Urothelium cell line (cell line): ENCODE measurements at places on chromosomes 6 and 20.

DNA sequence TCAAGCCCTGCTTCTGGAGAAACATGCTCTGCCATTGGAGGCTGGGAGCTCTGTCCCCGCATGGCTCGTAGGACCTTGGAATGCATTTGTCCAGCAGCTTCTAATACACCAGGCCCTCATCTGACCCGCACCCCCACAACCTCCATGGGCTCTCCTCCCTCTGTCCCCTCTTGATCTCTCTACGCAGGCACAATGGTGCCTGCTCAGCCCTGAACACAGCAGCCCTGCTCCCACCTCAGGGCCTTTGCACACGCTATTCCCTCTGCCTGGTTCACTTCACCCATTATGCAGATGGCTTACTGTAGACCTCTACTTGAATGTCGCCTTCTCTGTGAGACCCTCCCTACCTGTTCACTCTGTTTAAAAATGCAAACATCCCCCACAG is 27.0 kb upstream of the PTGIS start:
- no peak for DNase-seq

- peak; percentile 82 for DNase-seq
Observed at GRCh38 chr20:47205577-47206123, 150.8 kb downstream of the ZMYND8 start.

GRCh38 chr6:44235269-44235668 is 11.6 kb upstream of the HSP90AB1 start:
- no peak for DNase-seq

DNA sequence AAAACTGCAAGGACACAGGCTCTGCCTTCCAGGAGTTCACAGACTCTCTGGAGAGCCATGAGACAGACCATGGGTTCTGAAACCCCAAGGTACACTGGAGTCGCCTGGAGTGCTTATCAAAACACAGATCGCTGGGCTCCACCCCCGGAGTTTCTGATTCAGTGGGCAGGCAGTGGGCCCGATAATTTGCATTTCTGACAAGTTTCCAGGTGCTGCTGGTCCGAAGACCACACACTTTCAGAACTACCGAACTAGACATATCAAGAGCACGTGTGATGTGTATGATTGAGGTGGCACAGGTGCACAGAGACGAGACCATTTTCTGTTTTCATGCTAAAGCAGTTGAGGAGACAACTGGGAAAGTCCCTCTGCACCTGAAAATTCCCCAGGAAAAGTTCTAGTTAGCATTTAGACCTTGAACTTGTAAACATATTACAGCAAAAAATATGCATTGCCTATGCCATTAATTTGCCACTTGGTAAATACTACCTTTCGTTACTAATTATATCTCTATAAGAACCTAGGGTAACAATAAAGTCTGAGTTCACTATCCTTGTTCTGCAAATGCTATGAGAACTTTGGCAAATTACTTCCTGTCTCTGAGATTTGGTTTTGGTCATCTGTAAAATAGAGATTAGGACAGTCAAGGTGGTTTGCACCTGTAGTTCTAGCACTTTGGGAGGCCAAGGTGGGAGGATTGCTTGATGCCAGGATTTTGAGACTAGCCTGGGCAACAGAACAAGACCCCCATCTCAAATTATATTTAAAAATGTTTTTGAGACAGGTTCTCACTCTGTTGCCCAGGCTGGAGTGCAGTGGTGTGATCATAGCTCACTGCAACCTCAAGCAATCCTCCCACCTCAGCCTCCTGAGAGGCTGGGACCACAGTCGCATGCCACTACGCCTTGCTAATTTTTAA is 14.3 kb upstream of the PIM1 start:
- DNase-seq: no peak

DNA sequence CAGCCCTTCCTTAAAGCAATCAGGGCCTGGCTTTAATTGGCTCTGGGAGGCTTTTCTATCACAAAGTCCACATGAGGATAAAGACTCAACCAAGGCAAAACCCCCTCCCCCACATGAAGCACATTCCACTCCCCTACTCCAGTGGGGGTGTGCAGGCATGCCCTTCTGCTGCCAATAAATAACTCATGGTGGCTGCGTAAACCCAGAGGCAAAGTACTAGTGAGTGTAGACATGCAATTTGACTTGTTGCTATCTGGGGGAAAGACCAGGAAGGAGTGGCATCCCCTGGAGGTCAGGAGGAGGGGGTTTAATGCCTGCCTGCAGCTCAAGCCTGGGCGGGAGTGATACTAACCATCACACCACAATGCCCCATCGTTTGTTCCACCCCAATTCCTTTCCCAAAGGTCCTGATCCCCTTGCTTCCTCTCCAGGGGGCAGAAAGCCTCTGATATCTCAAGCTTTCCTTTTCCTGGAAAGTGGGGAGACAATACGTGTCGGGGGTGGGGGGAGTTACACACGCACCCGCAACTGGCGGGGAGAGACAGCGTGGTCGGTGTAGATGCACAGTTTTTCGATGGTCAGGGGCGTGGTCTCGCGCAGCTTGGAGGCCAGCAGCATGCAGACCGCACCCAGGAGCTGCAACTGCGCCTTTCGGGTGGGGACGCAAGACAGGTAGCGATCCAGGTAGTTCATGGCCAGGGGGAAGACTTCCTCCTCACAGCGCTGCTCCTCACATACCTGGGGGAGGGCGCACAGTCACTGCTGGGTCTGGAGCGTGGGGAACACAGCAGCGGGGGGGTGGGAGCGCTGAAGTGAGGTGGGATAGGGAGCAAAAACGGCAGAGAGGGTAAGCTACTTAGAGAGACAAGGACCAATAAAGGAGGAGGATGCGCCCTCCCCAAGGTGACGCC is 1.5 kb downstream of the CCND3 start:
- no peak for DNase-seq

DNA sequence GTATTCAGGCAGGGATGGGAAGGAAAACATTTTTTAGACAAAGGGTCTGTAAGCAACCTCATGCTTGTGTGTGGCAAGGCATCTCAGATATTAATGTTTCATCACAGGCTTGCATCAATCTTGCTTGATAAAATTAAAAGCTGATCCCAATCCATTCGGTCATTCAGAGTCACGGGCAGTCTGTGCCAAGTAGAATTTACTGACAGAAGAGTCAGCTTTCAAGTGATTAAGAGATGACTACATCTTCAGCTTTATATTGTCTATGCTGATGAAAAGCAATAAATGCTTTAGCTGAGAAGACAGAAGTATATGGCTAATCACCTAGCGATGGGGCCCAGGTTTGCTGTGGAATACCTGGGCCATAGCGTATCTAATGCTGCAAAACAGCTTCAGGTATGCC is 3.5 kb downstream of the PLEKHG1 start:
- no peak for DNase-seq

DNA sequence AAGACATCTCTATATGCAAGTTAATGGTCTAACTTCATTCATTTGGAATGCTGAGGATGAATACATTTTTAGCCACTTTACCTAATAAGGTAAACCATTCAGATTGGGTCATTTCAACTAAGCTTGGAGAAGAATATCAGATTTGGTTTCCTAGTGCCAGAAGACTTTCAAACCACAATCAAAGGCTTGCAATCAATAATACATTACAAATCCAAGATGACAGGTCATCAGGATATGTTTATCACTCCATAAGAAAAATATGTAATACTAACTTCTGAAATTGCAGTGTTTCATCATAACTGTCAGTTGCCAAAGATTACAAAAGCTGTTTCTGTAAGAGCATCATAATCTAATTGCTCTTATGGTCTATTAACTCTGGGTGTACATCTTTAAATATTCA is 654.0 kb downstream of the COL12A1 start:
- DNase-seq: no peak

GRCh38 chr6:29845405-29846006 is 17.9 kb downstream of the HLA-G start:
- DNase-seq: peak; percentile 18

DNA sequence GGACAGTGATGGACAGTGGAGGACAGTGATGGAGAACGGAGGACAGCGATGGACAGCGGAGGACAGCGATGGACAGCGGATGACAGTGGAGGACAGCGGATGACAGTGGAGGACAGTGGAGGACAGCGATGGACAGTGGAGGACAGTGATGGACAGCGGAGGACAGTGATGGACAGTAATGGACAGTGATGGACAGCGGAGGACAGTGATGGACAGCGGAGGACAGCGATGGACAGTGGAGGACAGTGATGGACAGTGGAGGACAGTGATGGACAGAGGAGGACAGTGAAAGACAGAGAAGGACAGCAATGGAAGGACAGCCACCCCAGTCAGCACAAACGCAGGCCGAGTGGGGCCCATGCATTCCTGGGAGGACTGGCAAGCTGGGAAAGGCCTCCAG is 3.4 kb upstream of the NKAIN4 start:
- no peak for DNase-seq

- DNase-seq: no peak
Observed at GRCh38 chr6:127077886-127078285, 40.6 kb upstream of the RSPO3 start.

- DNase-seq: no peak
Observed at GRCh38 chr20:11966186-11966585, 48.5 kb downstream of the BTBD3 start.

DNA sequence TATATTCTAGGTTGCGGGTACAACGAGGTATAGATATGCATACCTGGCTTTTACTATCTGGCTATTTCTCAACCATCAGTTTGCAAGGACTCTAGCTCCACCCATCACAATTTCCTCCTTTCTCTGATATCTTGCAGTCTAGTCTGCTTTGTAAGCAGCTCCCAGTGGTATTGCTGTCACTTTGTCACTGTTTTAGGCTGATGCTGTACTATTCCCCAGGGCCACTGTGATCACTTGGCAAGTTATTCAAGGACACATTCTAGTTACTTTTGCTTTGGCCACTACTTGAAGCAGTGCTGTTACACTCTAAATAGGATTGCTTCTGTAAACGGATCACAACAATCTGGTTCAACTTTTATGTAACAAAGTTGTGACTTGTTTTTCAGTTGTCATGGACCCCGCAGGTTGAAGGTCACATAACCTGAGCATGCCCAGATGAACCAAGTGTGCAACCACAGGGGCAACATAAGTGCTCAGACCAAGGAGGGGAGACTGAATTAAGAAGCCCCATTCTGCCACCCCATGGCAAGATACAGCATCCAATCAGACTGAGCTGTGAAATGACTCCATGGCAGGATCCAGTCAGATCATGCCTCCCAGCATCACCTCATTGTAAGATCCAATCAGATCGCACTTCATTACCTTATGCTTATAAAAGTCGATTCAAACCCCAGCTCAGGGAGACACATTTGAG is 588.4 kb upstream of the CITED2 start:
- no peak for DNase-seq

DNA sequence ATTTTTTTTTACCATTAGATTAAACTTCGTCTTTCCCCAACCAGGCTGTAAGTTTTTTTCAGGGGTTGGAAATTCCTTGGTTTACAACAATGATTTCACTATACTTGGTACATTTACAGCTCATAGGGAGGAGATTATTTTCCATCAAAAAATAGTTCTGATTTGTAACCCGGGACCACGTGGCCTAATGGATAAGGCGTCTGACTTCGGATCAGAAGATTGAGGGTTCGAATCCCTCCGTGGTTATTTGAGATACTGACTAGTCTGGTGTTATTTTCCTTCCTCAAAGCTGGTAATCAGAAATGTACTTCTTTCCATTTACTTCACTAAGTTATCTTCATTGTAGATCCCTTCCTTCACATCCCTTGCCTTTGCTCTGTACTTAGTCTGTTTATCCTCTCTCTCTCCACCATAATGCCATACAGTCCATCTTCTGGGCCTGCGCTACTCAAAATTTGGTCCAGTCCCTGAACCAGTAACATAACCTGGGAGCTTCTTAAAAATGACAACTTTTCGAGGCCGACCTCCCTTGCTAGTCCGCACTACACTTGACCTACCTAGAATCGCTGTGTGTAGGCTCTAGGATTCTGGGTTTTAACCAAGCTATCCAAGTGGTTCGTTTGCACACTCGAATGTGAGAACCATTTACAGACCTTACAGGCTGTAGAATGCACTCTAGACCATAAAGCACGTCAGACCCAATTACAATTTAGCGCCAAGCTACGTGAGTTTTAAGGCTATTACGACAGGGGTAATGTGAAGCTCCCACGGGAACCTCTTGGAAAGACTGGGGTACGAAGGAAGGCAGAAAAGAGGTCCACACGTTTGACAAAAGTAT is 42.1 kb upstream of the BTN3A2 start:
- no peak for DNase-seq

- DNase-seq: no peak
Observed at GRCh38 chr6:43078691-43079090, 2.6 kb downstream of the PTK7 start.

DNA sequence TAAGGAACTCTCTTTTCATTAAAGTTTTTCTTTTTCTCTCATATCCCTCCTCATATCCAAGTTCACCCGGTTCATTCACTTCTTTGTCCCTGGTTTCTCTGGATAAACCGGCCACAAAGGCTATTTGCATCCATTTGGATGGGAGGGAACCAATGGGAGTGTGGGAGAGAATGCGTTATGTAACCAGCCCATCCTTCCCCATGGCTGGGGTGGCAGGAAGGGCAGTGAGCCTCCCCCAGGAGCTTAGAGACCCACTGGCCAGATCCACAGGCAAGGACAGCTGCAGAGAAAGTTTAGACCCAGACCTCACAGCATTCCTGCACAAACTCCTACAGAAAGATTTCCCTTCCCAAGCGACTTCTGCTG is 10.7 kb downstream of the CASS4 start:
- DNase-seq: peak; percentile 63

DNA sequence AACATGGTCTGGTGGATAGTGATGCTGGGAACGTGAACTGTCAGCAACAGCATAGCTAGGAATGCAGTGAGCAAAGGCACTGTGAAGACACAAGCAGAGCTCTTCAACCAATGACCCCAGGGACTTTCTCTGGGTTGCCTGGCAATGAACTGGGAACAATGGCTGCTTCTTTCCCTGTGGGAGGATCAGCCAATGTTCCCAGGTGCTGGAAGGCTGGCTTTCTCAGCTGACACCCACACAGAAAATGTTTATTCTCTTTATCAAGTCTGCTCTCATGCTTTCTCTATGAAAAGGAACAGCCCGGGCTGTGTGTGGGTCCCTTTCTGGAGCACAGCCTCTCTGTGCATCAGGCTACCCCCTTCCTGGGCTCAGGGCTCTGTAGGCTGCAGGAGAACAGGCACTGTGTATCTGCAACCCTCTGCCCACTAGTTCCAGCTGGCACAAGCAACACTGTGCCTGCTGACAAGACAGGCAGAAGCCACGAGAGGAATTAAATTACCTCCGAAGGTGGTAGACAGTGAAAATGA is 54.2 kb downstream of the HFE start:
- DNase-seq: no peak

DNA sequence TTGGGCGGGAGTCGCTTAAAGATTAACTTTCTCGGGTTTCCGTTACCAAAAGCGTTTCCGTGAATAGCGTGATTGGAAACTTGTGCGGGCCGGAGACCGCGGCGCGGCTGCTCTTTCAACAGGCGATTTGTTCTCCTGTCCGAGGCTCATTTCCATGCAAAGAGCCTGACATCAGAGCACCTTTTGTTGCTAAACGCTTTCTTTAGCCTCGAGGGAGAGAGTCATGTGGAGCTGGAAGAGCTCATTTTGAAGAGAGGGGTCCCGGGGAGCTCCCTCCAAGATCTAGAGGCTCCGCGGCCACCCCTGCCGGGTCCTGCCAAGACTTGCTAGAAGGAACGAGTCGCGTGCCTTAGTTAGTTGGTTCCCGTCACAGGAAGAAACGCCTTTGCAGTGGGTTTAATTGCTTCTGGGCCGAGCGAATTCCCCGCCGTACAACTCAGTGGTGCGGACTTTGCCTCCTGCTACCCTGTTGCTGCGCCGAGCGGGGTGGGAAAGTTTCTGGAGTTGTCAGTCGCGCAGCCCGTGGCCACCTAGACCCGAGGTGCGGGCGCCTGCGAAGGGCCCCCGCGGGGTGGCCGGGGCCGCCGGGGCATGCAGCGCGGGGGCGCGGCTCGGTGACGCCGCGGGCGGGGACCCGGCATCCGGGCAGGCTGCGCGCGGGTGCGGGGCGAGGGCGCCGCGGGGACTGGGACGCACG is at the start of gene SASH1:
Gene SASH1, plus strand, starts transcription at position 489 of the 697 bp plus-strand sequence. CDS start 230 bp downstream, outside the sequence.
- DNase-seq: peak; percentile 67
